ENCODE measurements at places on chromosomes 12 and 14.

DNA sequence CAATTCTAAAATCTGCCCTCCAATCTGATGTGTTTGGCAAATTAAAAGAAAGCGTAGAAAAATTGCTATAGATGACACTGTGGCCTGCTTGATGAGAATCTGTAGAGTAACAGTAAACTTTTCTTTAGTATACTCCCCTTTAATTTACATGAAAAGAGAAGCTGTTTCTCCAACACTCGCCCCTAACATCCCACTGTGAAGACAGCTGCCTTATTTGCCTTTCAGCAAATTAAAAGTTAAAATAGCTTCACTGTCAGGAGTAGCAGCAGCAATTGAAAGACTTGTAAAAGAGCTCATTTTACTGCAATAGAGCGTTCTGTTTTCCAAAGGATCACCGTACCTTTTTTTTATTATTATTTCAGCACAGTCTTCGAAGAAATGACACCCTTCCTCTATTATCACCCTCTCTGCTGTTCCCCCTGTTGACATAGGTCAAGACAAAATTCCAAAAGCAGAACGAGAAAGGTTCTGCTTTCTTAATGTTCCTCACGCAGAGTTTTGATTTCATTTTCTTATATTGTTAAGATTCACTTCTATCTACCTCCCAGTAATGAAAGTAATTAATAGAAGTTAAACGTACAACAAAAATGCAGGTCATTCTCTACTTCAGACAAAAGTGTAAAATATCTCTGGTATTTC, 153.5 kb upstream of the USP15 start:
- DNase-seq, result no peak
- H3K36me3 ChIP-seq, result no peaks in the 10 kb centered on the region
- H3K27ac ChIP-seq, result no peak overlapping the region
- no peaks in the 10 kb centered on the region for H3K4me1 ChIP-seq
- no peak overlapping the region for H3K4me3 ChIP-seq

- H3K27ac ChIP-seq, result no peak overlapping the region
- no peaks in the 10 kb centered on the region for H3K4me1 ChIP-seq
- no peak overlapping the region for H3K4me3 ChIP-seq
- no peak for DNase-seq
Measured at GRCh38 chr14:104523546-104523935, 56.0 kb upstream of the C14orf180 start.

- no peak overlapping the region for H3K27ac ChIP-seq
- no peaks in the 10 kb centered on the region for H3K36me3 ChIP-seq
- no peak overlapping the region for H3K4me3 ChIP-seq
- no peak for DNase-seq
- peaks cover 35% of the 10 kb centered on the region for H3K27me3 ChIP-seq
Measured at GRCh38 chr12:77060136-77060882, 5.1 kb downstream of the E2F7 start.

GRCh38 chr12:125243811-125244210, 178.6 kb downstream of the AACS start:
- peaks cover 54% of the 10 kb centered on the region for H3K27me3 ChIP-seq
- no peak for DNase-seq
- no peak overlapping the region for H3K4me3 ChIP-seq
- no peaks in the 10 kb centered on the region for H3K4me1 ChIP-seq
- H3K36me3 ChIP-seq, result no peaks in the 10 kb centered on the region

DNA sequence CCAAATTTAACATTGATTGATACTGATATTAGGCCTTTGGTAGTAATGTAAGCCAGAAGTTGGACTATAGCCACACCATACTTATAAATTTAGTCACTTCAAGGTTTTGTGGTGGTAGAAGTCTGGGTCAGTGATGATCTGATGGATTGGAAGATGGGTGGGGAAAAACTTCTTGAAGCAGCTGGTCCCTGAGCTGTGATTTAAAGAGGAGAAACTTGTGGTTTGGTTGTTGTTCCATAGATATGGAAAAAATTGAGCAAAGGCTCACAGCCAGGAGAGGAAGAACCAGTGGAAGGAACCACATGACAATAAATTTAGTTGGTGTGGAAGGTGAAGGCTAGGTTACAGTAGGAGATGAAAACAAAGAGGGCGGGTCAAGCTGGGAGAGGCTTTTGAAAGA, 26.1 kb downstream of the PTHLH start:
- no peak for DNase-seq
- H3K36me3 ChIP-seq, result peaks cover 4% of the 10 kb centered on the region
- peaks cover 8% of the 10 kb centered on the region for H3K4me1 ChIP-seq
- peaks cover 23% of the 10 kb centered on the region for H3K27me3 ChIP-seq

- H3K36me3 ChIP-seq, result no peaks in the 10 kb centered on the region
- H3K27me3 ChIP-seq, result no peaks in the 10 kb centered on the region
- H3K27ac ChIP-seq, result no peak overlapping the region
- no peak for DNase-seq
- H3K4me3 ChIP-seq, result no peak overlapping the region
Measured at GRCh38 chr12:1013618-1014489, 22.8 kb downstream of the ERC1 start.

GRCh38 chr14:74408870-74409269, 17.1 kb downstream of the SYNDIG1L start:
- no peak overlapping the region for H3K27ac ChIP-seq
- H3K4me3 ChIP-seq, result no peak overlapping the region
- DNase-seq, result no peak
- peaks cover 45% of the 10 kb centered on the region for H3K27me3 ChIP-seq
- no peaks in the 10 kb centered on the region for H3K4me1 ChIP-seq
- no peaks in the 10 kb centered on the region for H3K36me3 ChIP-seq

DNA sequence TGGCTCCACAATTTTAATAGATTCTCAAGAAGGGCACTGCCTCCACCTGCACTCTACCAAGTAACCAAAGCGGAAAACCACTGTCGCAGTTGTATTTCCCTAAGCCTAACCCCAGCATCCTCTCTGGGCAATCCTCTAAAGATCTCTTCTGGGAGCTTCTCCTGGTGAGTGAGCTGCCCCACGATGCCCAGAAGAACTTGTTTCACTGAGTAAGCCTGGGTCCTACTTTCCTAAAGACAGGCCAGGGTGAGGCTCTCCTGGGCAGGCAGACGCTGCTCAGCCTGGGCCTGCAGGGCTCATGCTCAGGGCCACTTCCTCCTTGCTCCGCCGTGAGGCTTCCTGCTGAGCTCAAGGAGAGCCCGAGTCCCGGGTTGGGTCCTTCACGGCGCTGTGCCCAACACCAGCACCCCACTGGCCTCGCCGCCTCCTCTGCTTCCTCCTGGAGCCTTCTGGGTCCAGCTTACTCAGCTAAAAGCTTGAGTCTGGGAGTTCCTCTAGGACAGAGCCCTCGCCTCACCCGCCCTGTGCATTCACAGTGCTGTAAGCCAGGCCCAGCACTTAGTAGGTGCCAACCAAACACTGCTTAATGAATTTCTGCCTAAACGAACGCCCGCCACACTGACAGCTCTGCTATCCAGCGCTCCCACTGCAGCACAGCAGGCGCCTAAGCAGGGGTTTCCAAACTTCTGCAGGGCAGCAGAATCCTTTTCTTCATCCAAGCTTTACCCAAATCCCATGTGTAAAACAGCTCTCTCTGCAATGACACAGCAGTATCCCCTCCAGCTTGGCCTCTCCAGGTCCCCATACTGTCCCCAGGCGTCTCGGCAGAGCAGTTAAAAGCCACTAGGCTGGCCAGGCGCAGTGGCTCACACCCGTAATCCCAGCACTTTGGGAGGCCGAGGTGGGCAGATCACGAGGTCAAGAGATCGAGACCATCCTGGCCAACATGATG, 5.7 kb downstream of the RAB35 start:
- H3K27me3 ChIP-seq, result no peaks in the 10 kb centered on the region
- peaks cover 52% of the 10 kb centered on the region for H3K4me1 ChIP-seq
- H3K27ac ChIP-seq, result peak overlapping the region; percentile 86
- peak; percentile 30 for DNase-seq
- H3K4me3 ChIP-seq, result peak overlapping the region; percentile 86
- peaks cover 10% of the 10 kb centered on the region for H3K36me3 ChIP-seq

DNA sequence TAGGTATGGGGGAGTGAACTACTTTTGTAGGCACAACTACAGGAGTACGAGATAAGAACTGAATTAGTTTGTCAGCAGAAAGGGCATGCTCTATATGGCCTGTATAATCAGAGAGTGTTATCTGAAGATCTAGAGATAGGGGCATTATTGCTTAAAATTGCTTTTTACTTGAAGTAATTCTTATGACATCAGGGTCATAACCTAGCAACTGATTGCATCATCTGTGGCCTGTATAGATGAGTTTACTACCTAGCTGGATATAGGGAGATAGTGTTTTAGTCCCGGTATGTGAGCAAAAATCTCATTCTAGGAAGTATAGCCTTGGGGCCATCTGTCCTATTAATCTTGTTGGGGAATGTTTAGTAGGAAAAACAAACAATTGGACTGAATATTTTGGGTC, 142.7 kb downstream of the TMEM117 start:
- DNase-seq, result no peak
- no peaks in the 10 kb centered on the region for H3K36me3 ChIP-seq
- H3K27me3 ChIP-seq, result no peaks in the 10 kb centered on the region
- H3K4me3 ChIP-seq, result no peak overlapping the region
- H3K27ac ChIP-seq, result no peak overlapping the region

All from T-helper 17 cell (primary cell).